ENCODE measurements at places on chromosomes 1 and 21.
A peak's percentile ranks its signal among the peaks of the same experiment; 100 is the strongest.

- no peak for DNase-seq
Observed at GRCh38 chr1:239458144-239458500, 71.8 kb downstream of the CHRM3 start.

DNA sequence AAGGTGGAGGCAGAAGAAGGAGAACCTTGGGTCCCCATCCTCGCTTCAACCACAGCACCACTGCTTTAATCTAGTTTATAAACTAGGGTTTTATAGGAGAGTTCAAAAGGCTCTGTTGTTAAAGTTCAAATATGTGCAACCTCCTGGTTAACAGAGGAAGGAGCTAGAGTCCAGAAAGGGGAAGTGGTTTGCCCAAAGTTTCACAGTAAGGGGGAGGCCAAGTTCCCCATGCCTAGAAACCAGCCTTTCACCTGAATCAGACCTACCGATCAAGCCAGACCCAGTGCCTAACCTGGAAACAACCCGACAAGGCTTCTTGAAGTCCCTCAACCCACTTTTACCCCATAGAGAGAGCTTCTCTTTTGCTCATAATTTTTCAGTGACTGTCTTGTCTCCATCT lies 106.5 kb downstream of the PLPP3 start:
- DNase-seq = no peak

- DNase-seq = no peak
Observed at GRCh38 chr1:66243548-66244130, 290.3 kb upstream of the SGIP1 start.

- no peak for DNase-seq
Observed at GRCh38 chr1:247530785-247531184, 5.5 kb downstream of the OR2C3 start.

DNA sequence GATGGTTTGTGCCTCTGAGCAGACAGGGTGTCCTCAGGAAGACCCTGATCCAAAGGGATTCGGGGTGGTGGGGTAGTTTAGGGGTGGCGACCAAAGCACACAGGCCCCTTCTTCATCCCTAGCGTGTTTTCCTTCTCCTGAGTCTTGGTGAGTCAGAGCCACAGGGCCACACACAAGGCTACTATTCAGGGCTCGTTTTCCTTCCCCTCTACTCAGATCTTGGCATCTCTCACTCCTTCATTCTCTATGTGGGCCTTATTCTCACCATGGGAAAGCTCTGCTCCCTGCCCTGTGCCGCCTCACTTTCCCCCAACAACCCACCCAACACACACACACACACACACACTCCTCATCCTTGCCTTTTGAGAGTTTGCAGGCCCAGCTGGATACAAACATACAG lies 43.6 kb upstream of the WNT2B start:
- DNase-seq = peak; percentile 29

Measured in hepatic stellate cell (primary cell).